ENCODE measurements at places on chromosomes 4 and X. TPM values are rescaled to one million over a fixed set of nuclear protein-coding genes. Genes with fewer than 3 reads are reported as not detected.
A peak's percentile ranks its signal among the peaks of the same experiment; 100 is the strongest.

GRCh38 chr4:147299205-147299604, 181.7 kb upstream of the EDNRA start:
- no peak for DNase-seq

DNA sequence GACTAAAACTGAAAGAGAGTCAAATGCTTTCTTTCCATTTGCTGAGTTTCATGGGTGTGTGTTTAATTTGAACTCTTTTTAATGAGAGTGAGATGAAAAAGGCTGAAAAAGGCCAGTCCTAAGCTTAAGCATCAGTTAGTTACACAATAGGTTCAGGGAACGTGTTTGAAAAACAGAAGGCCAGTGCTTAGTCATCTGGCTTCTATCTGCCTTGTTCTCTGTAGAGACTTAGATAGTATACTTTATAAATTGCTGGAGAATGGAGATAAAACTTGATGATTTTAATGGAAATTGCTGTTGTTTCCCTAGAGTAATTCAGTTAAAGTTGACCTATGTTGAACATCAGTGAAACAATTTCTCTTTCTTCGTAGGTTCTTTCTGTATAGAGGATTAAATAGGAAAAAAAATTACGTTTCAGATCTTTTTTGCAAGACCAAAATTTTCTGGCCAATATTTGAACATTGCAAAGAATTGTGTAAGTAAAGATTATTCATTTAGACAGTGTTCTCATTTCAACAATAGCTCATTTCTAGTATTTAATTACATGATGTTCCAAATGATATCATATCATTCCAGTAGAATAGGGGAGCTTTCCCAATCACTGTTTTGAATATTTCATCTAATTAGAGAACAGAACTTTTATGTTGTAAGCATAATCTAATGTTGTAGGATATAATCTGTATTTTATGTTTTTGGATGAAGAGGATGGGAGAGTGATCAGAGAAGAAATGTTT, 1088.8 kb downstream of the ADGRL3 start:
- DNase-seq: no peak

- no peak for DNase-seq
Observed at GRCh38 chr4:101037938-101038413, 309.4 kb downstream of the PPP3CA start.

DNA sequence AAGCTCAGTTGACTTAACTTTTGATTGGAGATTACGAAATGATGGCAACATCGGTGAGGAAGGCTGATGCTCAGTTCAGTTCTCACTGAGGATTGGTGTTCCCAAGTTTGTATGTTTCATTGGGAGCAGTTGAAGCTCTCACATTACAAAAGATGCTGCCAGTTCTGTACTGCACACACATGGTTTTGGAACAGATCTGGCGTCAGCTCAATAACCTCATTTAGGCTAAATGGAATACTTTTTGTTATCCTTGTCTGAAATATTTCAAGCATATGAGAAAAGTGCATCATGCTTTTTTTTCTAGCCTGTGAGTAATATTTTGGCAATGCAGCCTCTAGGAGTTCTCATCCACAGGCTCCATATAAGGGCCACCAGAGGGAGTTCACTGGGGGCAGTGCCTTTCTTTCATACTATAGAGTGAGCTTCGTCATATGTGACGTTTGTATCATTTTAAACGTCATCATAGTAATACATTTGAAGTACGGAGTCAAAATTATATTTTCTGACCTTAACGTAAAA, 4.1 kb downstream of the ENPEP start:
- DNase-seq: no peak

DNA sequence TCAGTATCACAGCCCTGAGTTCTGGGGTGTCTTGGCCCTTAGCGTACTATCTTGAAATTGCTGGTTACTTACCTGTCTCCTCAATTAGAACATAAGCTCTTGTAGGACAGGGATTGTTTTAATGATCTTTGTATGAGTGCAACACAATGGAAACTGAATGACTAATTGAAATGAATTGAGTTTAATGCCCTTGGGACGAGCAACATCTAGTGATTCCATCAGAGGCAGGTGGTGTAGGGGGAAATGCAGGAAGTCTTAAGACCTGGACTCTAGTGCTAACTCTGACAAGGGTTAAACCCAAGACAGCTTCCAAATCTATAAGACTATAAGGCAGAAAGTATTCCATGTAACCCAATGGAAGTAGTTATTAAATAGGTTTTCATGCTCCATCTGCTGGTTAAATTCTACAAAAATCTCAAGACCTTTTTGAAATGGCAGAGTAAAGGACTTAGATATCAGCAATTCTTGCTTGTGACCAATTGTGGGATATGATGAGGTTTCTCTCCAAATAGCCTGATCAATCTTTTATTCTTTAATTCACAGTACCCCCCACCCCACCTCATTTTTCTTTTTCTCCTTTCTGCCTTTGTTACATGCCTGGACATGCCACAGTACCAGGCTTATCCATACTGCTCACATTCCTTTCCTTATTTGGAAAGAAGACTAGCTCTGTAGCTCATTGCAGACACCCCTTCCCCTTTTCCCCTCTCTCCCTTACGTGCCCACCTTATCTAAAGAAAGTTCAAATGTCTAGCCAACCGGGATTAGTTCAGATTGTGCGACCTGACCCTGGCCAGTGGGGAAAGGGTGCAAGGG, 340.8 kb downstream of the PAPSS1 start:
- DNase-seq: no peak

GRCh38 chr4:40149960-40150385, 46.9 kb upstream of the RHOH start:
- DNase-seq: peak; percentile 59

DNA sequence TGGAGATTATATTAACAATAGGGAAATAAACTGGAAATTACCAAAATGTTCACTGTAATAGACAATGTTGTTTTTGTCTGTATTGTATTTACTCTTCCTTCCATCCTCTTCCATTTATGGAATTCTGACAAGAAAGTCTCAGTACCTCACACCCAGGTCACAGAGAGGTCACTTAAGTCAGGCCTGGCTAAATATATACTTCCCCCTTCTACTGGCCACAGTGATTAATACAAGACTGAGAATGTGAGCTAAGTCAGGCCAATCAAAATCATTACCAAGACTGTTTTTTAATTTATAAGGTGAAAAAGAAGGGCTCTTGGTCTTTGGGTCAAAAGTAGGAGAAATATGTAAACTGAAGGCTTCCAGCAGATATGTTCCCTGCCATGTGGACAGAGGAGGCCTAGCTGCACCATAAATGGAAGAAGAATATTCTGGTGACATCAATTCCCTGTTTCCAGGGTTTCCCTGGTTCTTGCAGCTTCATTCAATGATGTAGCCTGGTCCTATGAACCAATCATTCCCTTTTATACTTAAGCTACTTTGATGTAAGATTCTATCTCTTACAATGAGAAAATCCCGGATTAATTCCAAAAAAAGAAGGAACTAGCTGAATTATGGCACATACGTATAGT, 64.3 kb downstream of the LRBA start:
- no peak for DNase-seq

DNA sequence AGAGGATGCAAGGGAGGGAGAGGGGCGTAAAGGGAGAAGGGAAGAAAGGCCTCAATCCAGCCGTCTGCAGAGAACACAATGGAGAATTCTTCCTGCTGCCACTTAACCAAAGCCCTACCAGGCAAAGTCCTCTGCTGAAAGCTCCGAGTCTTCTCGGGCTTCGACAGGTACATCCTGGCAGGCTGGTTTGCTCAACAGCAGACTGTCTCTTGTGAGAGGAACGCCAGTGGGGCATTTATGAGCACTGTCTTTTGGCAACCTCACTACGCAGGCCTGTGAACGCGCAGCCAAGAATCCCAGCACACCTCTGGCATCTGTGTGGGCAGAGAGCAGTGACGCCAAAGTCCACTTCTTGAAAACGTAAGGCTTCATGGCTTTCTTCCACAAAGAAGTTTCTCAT, 207.5 kb upstream of the FAM9B start:
- DNase-seq: no peak

DNA sequence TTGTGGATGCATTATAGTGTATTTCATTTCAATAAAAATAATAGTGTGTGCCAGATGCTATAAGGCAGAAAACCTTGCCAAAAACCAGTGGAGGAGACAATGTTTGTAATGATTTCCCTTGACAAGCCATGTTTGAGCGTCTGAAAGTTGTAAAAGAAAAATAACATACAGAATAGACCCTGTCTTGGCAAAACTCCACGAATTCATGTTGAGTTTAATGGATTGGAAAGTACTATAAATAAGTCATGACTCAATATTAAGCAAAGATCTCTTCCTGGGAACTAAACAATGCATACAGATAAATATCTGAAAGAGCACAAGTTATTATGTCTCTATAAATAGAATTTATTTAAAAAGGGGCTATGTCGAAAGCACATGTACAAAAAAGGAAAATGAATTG, 543.5 kb downstream of the GABRG1 start:
- no peak for DNase-seq

DNA sequence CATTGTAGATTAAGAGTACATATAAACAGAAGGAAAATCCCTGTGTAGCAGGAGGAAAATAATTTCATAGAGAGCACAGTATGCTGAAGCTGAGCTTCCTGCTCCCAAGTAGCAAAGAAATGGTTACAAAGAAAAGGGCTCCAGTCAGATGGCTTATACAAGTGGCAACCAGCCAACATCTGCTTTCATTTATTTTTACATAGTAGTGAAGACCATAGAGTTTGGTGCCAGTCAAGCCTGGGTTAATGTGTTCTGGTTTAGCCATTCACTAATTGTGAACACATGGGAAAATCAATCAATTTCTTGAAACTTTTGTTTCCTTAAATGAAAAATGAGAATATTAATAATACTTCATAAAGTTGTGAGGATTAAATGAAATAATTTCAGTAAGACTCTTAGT, 111.3 kb upstream of the ELOVL6 start:
- DNase-seq: no peak

GRCh38 chrX:109614951-109615350, 10.0 kb downstream of the KCNE5 start:
- no peak for DNase-seq

DNA sequence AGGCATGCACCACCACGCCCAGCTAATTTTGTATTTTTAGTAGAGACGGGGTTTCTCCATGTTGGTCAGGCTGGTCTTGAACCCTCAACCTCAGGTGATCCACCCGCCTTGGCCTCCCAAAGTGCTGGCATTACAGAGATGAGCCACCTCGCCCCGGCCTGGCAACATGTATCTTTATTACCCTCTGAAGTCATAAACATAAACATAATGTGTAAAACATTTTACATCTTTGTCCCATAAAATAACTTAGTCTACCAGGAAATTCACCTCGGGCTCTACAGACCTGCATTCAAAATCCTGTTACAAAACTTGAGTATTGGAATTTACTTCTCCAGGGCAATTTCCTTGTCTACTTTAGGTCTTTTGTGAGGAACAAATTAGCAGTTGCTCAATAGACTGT, 68.1 kb upstream of the DUSP21 start:
- DNase-seq: no peak

DNA sequence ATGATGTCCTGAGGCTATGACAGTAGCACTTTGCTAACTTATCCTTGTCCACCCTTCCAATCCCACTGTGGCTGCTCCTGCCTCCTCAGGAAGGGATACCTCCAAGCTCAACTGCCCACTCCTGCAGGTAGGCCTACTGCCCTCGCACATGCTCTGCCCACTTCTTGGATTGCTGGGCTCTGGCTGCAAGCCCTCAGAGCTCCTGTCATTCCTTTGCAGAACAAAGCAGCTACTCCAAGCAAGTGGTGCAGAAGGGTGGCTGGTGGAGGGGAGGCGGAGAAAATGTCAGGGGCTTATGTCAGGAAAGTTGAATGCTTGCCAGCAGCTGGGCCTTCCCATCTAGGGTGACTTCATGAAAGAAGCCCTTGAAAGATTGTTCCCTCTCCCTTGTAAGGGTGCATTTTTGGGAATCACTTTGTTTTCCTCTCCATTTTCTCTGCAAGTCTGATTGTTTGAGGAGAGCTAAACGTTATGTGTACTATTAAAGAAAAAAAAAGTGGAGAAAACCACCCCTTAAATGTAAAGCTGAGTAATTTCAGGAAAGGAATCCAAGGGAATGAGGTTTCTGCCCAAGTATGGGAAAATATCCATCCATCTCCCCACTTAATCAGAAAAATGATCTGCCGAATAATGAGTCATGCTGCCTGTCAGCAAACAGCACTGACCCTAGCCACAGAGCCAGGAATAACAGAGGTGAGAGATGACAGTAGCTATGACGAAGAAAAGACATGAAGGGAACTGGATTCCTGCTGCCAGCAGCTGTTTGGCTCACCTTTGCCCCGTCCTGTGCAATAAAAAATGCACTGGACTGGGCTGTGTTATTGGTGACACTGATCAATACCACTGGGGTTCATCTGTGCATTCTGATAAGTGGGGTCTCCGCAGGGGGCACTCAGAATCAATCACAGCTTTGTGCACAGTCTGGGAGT, 102.0 kb downstream of the RTL5 start:
- peak; percentile 17 for DNase-seq

DNA sequence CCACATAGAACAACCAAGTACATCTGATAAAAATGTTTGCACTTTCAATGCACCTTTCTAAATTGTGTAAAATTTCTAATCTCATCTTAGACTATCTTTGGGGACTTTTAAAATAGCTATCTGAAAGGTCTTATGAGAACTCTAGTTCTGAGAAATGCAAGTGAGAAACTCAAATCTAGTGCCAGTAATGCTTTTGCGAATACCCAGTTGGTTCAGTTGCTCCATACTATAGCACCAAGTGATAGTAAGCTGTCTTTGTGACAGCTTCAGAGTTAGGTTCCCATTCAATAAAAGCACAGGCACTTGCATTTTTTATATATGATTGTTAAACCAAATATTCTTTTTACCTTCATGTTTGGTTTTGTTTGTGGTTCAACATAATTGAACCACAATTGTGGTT, 4.5 kb upstream of the ITM2A start:
- DNase-seq: no peak

GRCh38 chr4:186074189-186074588, 5.2 kb downstream of the TLR3 start:
- no peak for DNase-seq

- DNase-seq: no peak
Observed at GRCh38 chr4:27490315-27490714, 629.7 kb downstream of the STIM2 start.

DNA sequence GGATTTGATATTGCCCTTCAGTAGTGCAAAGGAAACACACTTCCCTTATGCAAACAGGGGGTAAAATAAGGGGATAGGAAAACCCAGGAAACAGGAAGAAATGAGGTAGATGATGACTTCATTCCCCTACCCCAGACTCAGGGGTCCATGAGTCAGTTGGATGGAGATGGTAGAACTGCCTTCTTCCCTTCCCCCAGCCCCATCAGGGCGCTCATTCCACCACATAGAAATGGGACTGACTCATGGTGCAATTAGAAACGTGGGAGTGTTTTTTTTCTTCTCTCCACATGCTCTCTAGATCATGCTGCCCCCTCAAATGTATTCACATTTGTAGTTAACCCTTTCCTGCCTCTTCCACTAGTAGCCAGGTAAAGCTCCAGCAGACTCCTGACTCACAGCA, 23.1 kb upstream of the ARMCX2 start:
- no peak for DNase-seq

RBM3 gene
- 328 TPM for total RNA-seq

AFM gene
- not detected for total RNA-seq

GRK4 gene
- total RNA-seq: 6.9 TPM

IGSF1 gene
- 15.1 TPM for total RNA-seq

MAGEC1 gene
- total RNA-seq: not detected

TRIML2 gene
- total RNA-seq: not detected

FAM236C gene
- not detected for total RNA-seq

THAP9 gene
- 5.2 TPM for total RNA-seq
